ENCODE measurements at places on chromosomes 12 and 14.

DNA sequence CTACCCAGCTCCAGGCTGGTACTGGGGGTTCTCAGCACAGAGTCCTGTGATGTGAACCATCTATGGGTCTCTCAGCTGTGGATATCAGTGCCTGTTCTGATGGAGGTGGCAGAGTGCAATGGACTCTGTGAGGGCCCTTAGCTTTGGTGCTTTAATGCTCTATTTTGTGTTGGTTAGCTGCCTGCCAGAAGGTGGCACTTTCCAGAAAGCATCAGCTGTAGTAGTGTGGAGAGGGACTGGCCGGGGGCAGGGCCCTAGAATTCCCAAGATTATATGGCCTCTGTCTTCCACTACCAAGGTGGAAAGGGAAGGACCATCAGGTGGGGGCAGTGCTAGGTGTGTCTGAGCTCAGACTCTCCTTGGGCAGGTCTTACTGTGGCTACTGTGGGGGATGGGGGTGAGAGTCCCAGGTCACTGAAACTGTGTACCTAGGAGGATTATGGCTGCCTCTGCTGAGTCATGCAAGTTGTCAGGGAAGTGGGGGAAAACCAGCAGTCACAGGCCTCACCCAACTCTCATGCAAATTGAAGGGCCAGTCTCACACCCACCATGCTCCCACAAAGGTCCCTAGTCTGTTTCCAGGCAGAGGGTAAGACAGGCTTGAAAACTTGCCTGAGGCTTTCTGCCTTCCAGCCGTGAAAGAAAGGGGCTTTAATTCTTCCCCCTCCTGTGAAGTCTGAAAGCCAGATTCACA lies 878.1 kb downstream of the C12orf50 start:
- DNase-seq = peak; percentile 81

- no peak for DNase-seq
Measured at GRCh38 chr14:29205658-29206057, 439.1 kb downstream of the FOXG1 start.

DNA sequence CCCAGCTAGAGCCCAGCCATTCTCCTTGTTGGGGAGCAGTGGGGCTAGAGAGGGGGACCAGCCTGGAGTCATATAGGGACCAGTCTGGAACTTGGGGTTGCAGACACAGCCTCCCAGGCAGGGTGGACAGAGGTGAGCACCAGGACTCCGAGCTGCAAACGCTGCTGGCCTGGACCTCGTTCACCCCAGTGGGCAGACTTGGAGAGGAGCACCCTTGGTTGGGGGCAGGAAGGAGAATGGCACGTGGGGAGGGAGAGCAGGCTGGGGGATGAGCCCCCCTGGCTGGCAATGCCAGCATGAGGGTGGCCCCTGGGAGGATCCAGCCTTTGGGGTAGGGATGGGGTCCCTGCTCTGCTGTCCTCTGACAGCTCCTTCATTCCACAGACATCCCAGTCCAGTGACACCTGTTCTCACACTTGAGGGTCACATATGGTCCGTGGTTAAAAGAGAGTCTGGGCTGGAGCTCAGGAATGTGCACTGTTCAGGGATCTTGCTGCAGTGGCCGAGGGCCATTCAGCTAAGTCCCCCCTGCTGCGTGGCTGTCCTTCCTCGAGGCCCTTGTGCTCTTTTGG lies 2.8 kb downstream of the LBHD2 start:
- DNase-seq = no peak

DNA sequence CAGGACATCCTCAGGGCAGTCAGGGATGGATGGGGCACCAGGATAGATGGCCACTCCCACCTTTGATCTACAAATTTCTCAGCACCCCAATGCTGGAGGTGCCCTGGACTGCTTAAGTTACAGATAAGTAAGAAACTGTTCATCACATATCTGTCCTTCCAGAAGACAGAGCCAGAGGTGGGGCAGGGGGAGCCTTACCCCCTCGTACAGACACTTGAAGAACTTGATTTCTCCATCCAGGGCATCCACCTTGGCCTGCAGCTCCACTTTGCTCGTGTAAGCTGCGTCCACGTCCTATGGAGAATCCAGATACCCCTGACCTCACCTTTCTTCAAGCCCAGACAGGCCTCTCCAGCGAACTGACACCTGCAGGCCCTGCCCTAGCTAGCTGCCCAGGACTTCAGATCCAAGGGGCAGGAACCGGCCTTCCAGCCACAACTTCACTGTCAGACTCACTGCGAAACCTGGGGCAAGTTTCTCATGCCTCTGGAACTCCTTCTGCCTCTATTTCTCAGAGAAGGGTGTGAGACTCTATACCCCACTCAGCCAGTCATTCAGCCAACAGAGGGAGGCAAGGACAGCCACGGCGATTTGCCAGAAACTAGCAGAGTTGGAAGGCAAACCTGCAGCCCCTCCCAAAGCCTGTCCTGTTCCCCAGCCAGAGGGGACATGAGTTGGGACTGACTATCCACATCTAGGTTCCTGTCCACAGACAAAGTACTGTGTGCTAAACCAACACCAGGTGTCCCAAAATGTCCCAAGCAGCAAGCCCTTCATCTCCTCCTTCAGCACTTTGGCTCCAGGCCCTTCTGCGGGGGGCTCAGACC lies 3.8 kb downstream of the KRT73 start:
- DNase-seq = no peak

GRCh38 chr14:61573748-61574513 lies 121.4 kb upstream of the HIF1A start:
- no peak for DNase-seq

- DNase-seq = no peak
Measured at GRCh38 chr12:47554046-47554653, 151.7 kb downstream of the RPAP3 start.

- no peak for DNase-seq
Measured at GRCh38 chr12:17778242-17778641, 311.8 kb downstream of the RERGL start.

DNA sequence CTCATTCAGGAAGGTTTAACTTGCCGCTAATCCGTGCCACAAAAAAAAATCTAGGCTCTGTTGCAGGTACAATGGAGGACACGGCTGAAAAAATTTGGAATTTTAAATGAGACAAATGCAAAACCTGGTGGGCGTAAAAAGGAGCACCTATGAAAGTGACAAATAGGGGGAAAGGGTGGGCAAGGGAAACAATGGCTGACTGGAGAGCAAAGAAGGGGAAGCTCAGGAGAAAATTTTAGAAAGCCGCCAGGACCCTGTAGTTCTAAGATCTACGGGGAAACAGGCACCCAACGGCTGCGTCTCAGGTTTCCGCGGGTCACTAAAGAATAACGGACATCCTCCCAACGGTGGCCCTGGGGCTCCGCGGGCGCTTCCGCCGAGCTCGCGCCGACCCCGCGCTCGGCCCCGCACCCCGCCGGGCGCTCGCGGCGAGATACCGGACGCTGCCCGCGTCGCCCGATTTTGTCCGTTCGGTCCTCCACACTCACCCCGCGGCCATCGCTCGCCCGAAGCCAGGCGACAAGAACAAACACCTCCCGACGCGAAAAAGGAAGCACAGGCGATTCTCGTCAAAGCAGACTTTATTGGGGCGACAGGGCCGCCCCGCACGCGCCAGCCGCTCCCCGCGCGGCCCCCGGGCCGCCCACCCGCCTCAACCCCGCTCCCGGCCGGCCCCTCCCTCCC lies 1.1 kb upstream of the YY1 start:
- DNase-seq = peak; percentile 70

DNA sequence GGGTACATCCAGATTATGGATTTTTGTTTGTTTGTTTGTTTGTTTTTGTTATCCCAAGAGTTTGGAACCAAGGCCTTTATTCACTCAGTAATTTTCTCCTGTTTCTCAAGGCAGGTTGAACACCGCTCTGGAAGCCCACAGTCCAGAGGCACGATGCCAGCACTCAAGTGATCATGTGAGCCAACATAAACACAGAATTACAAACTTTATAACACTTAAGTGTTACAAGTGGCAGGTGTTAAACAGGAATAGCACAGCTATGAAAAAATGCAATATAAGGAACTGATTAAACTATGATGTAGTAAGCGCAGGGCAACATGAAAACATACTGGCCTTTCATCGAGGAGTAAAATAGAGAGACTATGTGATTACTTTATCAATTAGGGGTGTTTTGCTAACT lies 1885.8 kb upstream of the SEL1L start:
- peak; percentile 79 for DNase-seq

DNA sequence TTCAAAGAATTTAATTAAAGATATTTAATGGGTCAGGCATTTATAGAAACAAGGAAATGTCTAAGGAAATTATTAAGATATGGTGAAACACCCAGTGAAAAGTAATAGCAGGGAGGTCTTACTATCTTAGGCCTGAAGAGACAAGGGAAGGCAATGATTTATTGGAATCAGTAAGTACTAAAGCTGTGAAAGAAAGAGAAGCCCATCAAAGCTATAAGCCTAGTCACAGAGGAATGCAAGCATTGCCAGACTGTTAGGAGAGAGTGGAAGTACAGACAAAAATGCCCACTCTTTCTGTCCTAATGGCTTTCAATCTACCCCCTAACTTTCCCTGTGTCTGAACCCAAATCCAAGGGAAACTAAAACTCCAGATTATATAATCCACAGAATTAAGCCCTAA lies 69.2 kb upstream of the PIK3C2G start:
- DNase-seq = no peak

DNA sequence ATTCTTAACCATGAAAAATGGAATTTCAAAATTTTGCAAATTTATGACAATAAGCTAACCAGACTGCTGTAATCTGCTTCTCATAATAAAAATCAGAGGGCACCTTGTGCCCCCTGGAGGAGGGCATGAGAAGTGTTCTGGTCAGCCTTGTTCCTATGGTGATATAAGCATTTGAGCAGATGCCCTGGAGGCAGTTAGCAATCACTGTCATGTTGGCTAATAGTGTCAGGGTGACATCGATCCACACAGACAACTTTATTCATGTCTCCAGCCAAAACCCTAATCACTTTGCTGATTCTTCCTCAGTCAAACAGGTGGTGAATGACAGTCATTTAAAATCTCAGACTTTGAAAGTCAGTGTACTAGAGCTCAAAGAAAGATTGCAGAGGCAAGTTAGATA lies 943.0 kb downstream of the GALC start:
- DNase-seq = peak; percentile 78

- DNase-seq = peak; percentile 89
Measured at GRCh38 chr14:30270200-30271161, 288.5 kb upstream of the G2E3 start.

DNA sequence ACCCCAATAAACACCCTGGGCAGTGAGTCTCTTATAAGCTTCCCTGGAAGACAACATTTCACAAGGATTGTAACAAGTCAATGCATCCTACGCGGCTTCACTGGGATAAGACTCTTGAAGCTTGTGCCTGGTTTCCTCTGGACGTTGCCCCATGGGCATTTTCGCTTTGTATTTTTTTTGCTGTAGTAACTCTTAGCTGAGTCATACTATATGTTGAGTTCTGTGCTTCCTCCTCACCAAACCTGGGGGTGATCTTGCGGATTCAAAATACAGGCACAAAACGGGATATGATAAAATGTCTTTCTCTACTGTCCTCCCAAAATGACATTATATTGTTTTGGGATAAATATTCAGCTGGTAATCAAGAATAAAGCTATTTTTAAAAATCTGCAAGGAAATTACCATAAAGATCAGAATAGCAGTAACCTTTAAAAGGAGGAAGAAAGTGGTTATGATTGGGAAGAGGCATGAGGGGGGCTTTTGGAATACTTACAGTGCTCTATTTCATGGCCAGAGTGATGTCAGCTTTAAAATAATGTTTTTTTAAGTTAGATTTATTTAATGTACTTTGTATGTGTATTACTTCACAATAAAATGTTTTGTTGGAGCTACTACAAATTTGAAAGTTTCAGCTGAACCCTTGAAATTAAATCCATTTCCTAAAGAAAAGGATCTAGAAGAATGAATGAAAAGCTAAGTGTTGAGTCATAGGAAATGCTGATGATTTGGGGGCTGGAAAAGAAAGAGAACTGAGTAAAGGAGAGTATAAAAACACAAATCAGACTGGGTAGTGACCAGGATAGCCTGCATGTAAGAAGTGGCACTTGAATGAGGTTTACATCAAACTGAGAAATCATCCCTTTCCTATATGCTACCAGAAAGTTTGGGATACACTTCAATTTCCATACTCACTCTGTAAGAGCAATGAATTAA lies 14.7 kb downstream of the BTBD7 start:
- DNase-seq = no peak

DNA sequence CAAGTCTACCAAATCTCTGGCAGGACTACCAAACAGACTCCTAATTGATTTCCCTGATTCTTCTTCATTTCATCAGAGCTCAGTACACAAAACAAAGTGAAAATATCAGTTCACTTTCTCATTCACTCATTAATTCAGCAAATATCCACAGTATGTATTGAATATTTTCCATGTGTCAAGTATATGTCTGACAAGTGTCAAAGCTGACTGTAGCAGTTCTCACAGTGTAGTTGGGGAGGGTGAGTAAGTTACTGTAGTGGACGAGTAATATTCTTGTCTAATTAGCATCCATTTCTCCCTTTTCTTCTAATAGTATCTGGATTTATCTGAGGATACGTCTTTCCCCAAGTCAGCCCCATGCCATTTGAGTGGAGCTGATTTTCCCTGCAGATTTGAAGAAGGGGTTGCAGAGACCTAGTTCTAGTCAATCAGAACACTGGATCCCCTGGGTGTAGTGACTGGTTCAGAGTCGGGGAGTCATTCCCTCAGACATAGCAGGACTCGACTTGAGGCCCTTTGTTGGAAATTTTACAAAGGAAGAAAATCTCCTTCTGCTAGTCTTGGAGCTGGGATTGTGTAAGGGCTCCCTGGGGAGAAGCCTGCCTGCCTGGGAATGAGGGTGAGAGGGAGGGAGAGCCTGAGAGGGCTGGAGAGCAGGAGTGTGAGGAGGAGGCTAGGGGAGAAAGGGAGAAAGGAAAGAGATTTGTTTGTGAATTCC lies 51.4 kb downstream of the GRIP1 start:
- DNase-seq = no peak

GRCh38 chr14:59918824-59919569 lies 947 bp upstream of the LRRC9 start:
- DNase-seq = peak; percentile 62

DNA sequence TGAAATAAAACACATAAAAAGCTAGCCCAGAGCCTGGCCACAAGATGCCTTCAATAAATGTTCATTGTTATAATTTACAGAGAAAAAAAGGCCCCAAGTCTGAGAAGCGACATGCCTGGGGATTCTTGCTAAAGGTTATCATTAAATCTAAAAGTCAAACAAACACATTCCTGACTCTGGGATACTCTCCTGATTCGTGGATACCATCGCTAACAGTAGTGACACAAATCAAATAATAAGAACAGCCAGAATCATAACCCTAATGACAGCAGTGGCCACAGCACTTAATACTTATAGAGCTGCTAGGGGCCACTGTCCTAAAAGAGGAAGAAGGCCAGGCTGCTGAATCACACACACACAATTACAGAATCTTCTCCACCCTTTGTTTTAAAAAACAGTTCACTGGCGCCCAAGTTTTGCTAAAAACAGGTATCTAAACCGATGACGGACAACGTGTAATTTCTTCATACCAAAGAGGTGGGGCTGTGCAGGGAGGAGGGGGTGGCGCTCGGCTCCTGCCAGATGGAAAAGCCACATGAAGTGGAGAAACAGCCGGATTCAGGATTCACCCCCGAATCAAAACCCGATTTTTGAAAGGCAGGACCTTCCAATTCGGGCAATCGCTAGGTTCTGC lies 1.2 kb downstream of the CLIP1 start:
- peak; percentile 66 for DNase-seq

Measured in DMS53 (cell line).